ENCODE measurements at places on chromosomes 16 and 17.

DNA sequence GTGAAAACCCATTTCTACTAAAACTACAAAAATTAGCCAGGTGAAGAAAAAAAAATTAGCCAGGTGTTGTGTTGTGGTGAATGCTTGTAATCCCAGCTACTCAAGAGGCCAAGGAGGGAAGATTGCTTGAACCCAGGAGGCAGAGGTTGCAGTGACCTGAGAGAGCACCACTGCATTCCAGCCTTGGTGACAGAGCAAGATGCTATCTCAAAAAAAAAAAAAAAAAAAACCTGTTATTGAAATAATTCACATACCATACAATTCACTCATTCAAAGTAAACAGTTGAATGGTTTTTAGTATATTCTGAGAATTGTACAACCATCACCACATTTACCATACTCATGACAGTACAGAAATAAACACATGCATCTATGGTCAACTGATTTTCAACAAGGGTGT, 31.0 kb downstream of the ZNRF1 start:
- DNase-seq = no peak

GRCh38 chr17:64148017-64148631, 18.2 kb upstream of the ERN1 start:
- DNase-seq = no peak

DNA sequence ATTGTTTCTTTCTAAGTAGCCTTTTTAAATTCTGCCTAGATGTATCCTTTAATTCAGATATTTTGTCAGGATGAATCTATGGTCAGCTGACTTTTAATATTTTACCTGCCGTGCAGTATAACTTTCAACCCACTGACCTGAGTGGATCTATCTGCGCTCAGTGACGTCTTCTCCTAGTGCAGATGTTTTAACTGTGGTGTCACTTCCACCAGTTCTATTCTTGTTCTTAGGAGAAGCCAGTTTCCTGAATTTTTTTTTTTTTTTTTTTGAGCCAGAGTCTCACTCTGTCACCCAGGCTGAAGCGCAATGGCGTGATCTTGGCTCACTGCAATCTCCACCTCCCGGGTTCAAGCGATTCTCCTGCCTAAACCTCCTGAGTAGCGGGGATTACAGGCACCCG, 5.0 kb upstream of the TM4SF5 start:
- DNase-seq = no peak

DNA sequence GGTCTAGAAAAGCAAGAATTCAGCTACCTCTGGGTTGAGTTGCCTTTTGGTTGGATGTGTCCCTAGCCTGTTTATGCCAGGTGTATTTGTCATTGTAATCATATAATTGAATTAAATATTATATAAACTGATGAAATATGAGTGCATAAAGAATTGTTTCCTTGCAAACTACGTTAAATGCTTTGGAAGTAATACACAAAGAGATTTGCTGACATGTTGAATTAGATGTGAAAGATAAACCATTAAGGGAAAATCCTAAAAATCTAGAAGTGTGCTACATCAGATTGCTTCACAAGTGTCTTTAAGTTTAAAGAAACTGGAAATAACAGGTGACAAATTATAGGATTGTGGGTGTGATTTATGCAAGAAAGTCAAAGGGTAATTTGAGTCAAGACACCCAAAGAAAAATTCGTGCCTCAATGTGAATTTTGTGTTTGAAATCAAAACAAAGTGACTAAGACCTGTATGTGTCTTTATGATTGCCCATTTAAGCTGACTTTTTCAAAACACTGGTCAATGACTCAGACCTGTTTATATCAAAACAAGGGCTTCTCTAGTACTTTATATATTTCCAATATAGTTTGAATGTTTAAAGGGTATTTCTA, 5.1 kb upstream of the PYY start:
- DNase-seq = no peak

DNA sequence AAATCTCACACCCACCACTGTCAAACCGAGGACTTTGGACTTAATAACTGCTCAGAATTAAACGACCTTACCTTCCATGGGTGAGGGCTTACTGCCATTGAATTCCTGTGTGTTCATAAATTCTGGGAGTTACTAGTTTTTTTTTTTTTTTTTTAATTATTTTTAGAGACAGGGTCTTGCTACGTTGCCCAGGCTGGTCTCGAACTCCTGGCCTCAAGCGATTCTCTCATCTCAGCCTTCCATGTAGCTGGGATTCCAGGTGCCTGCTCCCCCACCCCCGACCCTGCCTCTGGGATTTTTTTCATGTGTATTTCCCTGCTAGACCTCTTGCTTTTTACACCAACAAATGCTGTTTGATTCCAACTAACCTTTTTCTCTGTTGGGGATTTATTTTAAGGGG, 14.9 kb upstream of the CD300A start:
- DNase-seq = no peak

GRCh38 chr17:11140043-11140442, 101.0 kb upstream of the SHISA6 start:
- no peak for DNase-seq

- no peak for DNase-seq
These were observed 13.5 kb upstream of the ABAT start for GRCh38 chr16:8660841-8661301.

DNA sequence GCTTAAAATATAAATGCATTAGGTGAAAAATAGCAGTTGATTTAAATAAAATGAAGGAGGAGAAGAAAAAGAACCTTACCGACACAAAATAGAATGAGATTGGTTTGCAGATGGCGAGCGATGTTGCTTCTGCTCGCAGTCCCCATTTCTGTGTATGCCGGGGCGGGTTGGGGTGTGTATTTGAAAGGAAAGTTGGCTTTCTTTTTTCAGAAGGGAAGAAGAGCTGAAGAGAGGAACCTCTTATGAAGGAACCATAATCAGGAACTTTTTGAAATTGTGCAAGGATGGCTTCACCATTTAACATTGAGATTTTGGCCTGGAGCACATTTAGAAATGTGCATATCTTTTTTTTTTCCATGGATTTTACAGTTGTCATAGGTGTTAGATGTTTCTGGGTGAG, at the start of gene IGSF6:
TSS of gene IGSF6 (minus strand) at position 156 of the 400 bp plus-strand sequence. CDS start at position 146, 10 bp downstream.
- no peak for DNase-seq

- DNase-seq = no peak
These were observed 4.4 kb downstream of the SOX9 start for GRCh38 chr17:72125226-72125651.

DNA sequence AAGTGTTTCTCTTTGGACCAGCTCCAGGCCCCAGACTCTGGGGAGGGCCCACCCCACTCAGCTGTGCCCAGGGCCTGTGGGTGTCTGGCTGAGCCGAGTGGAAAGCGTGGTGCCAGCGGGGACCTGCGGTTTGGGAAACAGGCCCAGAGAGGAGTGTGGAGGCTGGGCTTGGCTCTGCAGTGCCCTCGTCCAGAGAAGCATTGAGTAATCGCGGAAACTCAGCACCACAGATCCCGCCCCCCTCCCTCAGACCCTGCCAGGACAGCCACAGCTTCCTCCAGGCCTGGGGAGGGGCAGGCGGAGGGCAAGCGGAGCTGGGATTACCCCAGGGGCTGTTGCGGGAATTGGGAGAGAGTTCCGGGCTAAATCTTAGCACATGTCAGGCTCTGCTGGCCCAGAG, 14.6 kb upstream of the PITPNA start:
- no peak for DNase-seq

- DNase-seq = no peak
These were observed 21.7 kb downstream of the SLC25A10 start for GRCh38 chr17:81733507-81734404.

GRCh38 chr16:75461575-75461974, 2.9 kb downstream of the TMEM170A start:
- DNase-seq = no peak

DNA sequence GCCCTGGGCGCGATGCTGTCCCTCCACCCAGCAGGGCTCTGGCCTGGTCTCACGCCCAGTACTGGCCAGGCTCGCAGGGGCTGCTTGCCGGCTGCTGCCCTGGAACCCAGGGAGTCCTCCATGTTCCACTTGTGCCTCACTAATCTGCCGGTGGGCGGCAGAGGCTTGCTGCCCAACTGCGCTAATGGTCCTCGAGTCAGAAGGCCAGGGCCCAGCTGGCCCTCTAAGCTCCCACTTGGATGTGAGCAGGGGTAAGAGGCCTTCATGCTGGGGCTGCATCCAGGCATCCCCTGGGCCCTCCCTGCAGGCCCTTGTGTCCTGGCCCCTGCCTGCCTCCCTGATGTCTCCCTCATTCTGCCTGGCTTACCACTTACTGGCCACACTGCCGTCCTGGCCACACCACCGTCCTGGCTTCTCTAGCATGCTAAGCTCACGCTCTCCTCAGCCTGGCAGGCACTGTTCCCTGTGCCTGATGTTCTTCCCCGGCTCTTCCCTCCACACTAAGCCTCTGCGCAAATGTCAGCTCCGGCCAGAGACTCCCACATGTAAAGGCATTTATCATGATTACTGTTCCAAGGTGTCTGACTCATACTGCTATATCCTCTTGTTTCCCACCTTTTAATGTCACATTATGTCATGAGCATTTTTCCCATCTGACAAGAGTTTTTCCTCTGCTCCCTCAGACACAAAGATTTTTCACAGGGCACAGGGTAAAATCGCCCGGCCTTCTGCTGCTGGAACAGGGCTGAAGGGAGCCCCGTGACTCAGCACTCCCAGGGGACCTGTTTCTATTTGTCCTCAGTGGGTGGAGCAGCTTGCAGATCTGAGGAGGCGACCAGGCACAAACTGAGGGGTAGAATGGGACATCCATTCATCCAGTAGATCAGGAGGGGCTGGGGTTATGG, 15.9 kb downstream of the B9D1 start:
- no peak for DNase-seq

DNA sequence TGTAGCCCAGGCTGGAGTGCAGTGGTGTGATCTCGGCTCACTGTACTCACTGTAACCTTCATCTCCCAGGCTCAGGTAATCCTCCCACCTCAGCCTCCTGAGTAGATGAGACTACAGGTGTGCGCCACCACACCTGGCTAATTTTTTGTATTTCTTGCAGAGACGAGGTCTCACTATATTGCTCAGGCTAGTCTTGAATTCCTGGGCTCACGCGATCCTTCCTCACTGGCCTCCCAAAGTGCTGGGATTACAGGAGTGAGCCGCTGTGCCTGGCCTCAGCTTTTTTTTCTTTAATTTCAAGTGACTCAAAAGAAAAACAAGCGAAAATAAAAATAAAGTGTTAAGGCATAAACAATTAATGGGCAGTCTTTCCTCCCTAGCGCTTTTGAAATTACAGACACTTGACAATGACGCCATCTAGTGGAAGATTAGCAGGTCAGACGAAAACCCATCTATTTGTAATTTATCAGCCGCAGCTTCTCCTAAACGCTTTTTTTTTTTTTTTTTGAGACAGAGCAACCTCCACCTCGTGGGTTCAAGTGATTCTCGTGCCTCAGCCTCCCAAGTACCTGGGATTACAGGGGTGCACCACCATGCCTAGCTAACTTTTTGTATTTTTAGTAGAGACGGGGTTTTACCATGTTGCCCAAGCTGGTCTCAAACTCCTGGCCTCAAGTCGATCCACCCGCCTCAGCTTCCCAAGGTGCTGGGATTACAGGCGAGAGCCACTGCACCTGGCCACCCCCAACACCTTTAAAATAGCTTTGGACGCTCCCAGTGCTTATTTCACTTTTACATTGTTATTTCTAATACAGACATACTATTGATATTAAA, 28.1 kb upstream of the PECAM1 start:
- DNase-seq = no peak

DNA sequence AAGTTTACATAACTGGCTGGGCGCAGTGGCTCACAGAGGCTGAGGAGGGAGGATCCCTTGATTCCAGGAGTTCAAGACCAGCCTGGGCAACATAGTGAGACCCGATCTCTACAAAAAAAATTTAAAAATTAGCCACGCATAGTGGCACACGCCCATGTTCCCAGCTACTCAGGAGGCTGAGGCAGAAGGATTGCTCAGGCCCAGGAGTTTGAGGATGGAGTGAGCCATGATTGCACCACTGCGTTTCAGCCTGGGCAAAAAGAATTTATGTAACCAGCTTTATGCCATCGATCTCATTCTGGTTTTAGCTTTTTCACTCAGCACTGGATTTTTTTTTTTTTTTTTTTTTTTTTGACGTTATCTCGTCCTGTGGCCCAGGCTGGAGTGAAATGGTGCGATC, 9.1 kb upstream of the CD300E start:
- DNase-seq = no peak

GRCh38 chr16:47488051-47488450, 26.9 kb downstream of the PHKB start:
- DNase-seq = no peak

DNA sequence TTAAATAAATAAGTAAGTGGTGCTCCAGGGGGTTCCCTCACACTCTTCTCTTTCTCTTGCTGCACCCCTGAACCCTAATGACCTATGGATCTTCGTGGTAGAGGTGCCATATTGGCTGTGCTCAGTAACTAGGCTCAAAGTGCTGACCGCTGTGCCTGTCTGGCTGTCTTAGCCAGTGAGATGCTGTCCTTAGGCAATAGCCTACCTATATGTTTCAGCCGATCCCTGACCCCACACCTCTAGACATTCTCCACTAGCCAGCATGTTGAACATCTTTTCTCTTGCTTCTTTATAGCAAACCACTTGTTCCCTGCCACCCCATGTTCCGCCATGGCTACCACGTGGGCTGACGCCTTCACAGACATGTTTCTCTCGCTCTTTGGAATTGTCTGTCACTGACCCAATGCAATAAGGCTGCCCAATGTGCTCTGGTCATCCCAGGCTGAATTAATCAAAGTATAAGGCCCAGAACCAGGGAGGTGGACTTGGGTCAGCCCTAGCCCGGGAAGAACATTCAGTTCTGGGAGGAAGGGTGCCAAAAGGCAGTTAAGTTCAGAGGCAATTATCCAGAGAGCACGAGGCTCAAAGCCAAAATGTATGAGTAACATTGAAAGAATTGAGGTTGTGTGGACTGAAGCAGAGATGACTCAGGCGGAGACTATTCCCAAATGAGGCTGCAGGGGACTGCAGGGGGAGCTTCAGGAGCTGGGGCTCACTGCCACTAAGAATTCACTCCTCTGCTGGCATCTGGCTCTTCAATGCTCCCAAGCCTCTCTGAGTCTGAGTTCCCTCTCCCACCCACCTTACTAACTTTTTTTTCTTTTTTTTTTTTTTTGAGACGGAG, 28.7 kb upstream of the TNRC6A start:
- no peak for DNase-seq

- DNase-seq = no peak
These were observed 8.6 kb downstream of the RPGRIP1L start for GRCh38 chr16:53695070-53695469.

DNA sequence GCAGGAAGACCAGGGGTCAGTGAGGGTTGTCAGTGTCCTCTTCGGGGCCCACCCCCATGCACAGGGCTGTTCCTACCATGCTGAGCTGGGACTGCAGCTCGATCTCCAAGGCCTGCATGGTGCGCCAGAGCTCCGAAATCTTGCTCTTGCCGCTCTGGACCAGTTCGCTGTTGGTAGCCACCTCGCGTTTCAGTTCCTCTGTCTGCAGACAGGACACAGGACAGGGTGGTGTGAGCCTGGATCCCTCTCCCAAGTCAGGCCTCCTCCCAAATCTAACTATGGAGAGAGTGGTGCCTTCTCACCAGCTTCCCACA, 90.9 kb downstream of the GOSR1 start:
- DNase-seq = no peak

Measured in cortex of kidney (tissue), 1 donor.